ENCODE measurements at places on chromosomes 6 and 20.

DNA sequence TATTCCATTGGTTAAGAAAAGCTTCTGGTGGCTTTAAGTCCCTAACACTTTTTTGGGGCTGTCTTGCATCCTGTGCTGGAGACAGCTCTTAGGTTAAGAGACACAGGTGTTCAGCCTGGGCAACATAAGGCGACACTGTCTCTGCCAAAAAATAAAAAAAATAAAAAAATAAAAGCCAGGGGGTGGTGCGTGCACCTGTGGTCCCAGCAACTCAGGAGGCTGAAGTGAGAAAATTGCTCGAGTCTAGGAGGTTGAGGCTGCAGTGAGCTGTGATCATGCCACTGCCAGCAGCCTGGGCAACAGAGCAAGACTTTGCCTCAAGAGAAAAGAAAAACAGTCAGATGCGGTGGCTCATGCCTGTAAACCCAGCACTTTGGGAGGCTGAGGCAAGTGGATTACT lies 55.6 kb upstream of the ZMYND8 start:
- no peak for DNase-seq

DNA sequence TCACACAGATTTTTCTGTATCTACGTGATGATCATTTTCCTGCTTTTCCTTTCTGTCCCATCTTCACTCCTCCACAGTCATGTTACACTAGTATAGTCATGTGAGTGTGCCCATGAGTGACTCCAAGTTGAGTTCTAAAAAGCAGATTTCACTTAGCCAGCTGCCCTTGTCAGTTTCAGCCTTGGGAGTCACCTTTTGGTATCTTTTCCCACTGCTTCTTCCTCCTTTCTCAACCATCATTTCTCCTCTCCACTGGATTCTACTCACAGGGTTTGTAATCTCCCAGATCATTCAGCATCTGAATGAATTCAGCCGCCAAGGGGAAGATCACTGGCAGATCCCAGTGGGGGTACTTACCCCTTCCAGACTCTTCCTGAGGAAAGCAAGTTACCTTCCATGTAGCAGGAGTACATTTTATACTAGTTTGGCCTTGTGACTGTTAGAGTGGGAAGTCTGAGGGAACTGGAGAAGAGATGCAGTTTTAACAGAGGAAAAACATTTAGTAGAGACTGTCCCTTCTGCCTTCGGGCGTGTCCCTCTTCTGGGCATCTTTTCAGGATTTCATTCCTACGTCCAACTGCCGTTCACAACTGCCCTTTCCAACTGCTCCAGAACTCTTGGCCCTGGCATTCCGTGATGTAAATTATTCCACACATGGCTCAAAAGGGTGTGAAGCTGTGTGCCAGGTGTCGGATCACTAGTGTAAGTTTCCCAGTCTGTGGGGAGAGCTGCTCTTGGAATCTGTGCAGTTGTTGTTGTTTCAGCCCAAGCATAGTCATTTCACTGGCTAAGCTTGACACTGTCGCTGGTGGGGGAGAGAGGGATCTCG lies 38.9 kb downstream of the BICRAL start:
- DNase-seq: no peak

DNA sequence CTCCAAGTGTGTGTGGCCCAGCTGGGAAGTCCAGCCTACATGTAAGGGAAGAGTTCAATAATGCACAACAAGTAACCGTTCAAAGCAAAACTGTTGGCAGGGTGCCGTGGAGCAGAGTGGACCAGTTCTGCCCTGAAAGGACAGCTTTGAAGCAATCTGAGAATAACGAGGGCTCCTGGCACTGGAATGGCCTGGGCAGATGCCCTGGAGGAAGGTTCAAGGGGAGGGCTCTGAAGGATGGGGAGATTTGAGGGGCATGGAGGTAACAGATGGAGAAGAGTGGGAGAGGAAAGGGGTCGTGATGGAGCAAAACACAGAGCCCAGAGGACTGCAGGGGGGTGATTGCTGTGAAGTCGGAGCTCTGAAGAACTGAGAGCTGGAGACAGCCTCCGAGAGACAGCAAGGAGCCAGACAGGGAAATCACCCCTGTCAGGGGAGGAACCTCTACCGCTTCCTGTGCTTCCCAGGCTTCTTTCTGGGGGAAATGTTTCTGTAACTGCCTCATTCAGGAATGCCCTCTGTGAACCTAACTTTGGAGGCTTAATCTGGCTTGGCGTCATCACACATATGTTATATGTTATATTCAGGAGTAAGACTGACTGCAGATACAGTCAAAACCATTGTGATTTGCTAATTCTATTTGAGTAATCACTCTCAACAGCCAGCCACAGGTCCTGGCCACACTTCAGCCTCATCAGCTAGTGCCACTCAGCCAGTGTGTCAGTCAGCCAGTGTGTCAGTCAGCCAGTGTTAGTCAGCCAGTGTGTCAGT lies 41.2 kb downstream of the ZC3H12D start:
- DNase-seq: no peak

DNA sequence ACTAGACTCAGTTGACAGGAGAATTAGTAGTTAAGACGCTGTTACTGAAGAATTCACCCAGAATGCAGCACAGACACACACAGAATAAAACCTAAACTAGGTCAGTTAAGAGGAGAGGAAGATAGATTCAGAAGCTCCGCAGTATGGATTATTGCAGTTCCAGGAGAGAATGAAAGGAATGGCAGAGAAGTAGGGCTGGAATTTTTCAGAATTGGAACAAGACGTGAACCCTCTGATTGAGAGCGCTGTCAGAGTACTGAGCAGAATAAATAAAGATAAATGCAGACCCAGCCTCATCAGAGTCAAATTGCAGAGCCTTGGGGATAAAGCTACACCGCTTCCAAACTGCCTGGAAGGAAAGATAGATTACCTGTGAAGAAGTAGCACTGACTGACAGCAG lies 344.6 kb downstream of the FARS2 start:
- no peak for DNase-seq
